ENCODE measurements at places on chromosomes 7 and 10. TPM values are rescaled to one million over a fixed set of nuclear protein-coding genes. Genes with fewer than 3 reads are reported as not detected.

Gene SMURF1
- 14.0 TPM for total RNA-seq

Gene AGBL3
- 3.4 TPM for total RNA-seq

Gene PPP1R17
- not detected for total RNA-seq

Gene PVRIG
- total RNA-seq: 23.6 TPM

Gene ITIH5
- total RNA-seq: not detected
